ENCODE measurements at places on chromosomes 2 and 18.

- no peak for DNase-seq
These were observed 21.0 kb upstream of the CABLES1 start for GRCh38 chr18:23114171-23114881.

DNA sequence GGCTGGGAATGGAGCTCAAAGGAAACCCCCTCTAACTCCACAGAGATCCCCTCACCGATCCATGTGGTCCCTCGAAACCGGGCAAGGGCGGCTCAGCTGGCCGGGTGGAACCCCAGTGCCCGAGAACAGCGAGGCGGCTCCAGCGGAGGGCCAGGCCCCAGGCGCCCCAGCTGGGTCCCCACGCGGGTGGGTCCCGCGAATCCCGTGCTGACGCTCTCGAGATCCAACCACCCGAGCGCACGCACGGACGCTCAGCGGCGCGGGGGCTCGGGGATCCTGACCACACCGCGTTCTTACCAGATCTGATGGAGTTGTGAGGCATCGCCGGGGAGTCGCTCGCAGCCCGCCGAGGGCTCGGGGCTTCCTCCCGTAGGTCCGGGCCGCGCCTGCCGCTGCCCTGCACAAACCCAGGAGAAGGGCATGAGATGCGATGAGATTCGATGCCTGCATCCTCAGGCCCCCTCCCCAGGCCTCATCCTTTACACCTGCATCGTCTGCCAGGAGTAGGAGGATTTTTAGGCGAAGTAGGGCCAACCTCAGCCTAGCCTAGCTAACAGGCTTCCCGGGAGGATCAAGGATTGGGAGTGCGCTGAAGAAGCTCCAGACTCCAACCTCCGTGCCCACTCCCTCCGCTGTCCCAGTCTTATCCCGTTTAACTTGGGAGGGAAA lies 514 bp downstream of the PAX8 start:
- no peak for DNase-seq

- DNase-seq = no peak
These were observed 197.7 kb upstream of the RAB12 start for GRCh38 chr18:8411492-8411891.

- no peak for DNase-seq
These were observed 111.0 kb upstream of the MAP4K3 start for GRCh38 chr2:39547811-39548719.
